ENCODE measurements at places on chromosomes 5 and 9.

DNA sequence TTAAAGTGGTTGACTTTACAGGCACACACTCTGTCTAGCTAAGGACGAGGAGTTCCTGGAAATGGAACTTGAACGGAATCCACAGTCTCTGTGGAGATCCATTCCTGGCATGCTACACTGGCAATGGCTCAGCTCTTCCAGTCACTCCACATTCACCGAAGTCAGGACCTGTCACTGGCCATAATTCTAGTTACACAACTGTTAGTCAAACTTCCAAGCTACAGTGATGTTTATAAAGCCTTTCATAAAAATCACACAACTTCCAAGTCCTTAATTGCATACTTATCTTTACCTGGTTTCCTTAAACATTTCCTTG lies 15.7 kb downstream of the CDC14B start:
- no peak for DNase-seq

- DNase-seq, result no peak
Measured at GRCh38 chr5:140800816-140801493, at the start of gene PCDHA3. Gene PCDHA3, plus strand, starts transcription at chr5:140801057.

DNA sequence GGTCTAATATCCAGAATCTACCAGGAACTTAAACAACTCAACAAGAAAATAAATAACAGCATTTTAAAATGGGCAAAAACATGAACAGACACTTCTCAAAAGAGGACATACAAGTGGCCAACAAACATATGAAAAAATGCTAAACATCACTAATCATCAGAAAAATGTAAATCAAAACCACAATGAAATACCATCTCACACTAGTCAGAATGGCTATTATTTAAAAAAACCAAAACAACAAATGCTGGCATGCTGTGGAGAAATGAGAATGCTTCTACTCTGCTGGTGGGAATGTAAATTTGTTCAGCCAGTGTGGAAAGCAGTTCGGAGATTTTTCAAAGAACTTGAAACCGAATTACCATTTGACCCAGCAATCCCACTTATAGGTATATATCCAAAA lies 63.1 kb downstream of the ADAMTS6 start:
- no peak for DNase-seq

GRCh38 chr5:128870373-128870772 lies 94.9 kb upstream of the SLC27A6 start:
- no peak for DNase-seq

GRCh38 chr9:70340572-70340971 lies 73.9 kb downstream of the KLF9 start:
- DNase-seq, result no peak

DNA sequence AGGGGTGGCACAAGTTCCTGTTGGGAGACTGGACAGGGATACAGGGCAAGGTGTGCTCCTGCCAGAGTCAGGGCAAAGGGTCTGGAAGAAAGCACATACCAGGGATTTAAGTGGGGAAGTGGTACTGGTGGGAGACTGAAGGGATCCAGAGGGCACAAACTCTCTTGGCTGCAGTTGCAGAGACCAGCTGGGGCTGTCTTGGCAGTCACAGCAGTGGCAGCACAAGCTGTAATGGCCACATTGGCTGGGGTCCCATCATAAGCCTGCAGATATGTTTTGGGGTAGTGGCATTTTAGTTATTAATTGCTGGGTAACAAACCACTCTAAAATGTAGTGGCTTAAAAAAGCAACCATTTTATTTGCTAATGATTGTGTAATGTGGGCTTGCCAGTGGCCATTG lies 492.2 kb downstream of the ENC1 start:
- DNase-seq, result no peak

DNA sequence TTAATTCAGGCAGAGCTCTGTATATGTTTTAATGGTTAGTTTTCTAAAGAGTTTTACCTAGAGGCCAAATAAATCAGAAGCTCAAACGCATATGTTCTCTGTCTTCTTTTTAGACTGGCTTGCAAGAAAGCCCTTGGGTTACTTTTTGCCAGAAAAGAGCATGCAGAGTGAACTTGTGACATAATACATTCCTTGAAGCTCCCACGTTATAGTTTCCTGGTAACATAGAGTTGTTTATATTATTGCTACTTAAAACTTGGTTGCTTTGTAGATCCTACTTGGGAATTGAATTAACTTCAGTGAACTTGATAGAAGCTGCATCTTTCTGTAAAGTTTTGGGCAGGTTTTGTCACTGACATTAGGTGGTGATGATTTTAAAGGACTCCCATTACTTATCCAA lies 102.9 kb downstream of the C9orf152 start:
- no peak for DNase-seq

DNA sequence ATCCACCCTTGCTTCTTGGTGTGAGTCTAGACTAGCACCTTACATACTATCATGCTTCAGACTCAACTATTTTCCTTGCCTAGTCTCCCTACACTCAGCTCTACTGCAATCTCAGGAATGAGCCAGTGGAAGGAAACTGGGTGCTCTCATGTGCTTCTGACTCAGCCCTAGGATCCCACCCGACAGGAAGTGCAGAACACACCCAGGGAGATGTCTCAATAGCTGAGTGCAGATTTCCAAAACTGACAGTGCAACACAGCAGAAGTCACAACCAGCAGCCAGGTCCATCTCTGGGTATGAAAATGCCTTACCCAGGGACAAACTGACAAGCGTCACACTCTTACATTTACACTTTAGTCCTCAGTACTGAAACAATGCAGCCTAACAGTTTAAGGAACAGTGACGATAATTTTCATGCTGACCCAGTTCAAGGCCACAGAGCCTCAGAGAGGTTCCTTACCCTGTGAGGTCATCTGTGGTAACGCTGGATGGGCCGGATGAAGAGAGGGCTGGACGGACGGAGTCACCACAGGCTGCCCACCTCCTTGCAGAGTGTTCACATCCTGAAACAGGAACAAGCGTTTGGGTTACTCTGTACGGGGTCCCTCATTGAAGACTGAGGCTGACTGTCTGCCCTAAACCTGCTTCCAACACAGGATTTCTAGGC lies 33.0 kb downstream of the FKBP15 start:
- no peak for DNase-seq

GRCh38 chr9:18706648-18707047 lies 232.7 kb downstream of the ADAMTSL1 start:
- DNase-seq, result no peak

- DNase-seq, result no peak
Measured at GRCh38 chr5:107025712-107026497, 644.8 kb downstream of the EFNA5 start.

DNA sequence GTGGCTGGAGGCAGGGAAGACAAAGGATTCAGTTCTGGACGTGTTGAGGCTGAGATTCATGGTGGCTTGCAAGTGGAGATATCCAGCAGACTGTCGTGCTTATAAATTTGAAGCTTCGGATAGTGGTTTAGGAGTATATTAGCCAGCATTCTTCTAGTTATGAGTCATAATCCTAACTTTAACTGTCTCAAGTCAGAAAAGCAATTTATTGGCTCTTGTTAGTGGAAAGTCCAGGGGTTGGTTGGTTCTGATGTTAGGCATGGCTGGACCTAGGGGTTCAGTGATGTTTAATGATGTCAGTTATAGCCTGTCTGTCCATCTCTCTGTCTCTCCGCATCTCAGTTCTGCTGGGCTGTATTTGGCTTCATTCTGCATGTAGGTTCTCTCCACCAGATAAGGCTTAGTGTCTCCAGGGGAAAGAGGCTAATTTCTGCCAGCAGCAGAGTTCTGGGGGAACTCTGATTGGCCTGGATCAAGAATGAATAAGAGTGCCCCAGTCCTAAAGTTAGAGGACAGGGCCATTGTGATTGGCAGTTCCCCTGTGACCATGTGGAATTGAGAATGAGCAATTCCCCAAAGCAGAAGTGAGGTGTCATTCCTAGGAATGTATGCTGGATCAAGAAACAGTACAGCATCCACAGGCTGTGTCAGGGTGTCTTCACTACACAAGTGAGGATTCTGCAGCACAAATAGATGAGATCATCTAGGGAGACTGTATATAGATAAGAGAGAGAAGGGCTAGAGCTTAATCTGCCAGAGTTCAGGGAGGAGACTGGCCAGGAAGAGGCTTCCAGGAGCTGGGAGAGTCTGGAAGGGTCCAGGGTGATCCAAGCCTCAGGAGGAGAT lies 72.9 kb upstream of the SHB start:
- no peak for DNase-seq

DNA sequence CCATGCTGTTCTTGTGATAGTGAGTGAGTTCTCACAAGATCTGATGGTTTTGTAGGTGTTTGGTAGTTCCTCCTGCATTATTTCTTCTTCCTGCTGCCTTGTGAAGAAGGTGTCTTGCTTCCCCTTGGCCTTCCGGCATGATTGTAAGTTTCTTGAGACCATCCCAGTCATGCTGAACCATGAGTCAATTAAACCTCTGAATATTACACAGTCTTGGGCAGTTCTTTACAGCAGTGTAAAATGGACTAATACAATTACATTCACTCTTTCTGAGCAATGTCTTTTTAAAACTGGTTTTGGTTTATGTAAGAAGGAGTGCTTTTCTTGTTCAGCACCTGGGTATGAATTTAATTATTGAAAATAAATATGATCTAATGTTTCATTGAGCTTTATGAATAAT lies 50.7 kb upstream of the ARRDC3 start:
- no peak for DNase-seq

GRCh38 chr9:127122176-127123063 lies at the start of gene ANGPTL2:
Gene ANGPTL2, minus strand, starts transcription at chr9:127122635. Its CDS starts 13,904 bp downstream, at chr9:127108731.
- peak; percentile 42 for DNase-seq

GRCh38 chr9:14084867-14085266 lies 229.1 kb downstream of the NFIB start:
- DNase-seq, result no peak

DNA sequence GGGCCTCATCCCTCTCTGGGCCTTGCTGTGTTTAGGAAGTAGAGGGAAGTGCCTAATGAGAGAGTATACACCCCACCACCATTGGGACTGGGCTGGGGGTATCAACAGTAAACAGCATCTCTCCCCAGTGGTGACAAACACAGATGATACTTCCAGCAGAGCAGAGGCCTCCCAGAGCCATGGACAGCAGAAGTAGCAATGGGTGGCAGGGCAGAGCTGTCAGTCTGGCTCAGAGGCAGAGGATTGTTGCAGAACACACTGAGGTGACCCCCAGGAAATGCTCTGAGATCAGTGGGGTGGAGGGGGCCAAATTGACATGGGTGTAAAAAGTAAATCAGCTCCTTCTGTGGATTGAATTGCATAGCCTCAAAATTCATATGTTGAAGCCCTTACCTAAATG lies 12.1 kb upstream of the P4HA2 start:
- no peak for DNase-seq

GRCh38 chr5:32020271-32020670 lies 153.8 kb downstream of the GOLPH3 start:
- no peak for DNase-seq

DNA sequence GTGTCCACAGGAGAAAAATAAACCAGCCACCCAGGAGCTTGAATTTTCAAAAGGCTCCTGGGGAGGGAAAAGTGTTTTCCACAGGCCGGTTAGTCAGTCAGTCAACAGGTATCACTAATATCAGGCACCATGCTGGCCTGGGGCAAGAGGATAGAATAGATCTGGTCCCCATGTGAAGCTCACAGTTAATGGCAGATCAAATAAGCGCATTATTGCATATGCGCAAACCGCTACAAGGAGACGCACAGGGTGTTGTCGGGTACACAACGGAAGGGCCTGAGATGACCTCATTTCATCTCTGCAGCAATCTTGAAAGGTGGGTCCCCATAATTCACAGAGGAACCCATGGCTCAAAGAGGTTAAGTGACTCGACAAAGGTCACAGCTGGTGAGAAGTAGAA lies 260.7 kb downstream of the CRB2 start:
- no peak for DNase-seq
